ENCODE measurements at places on chromosomes 3 and 15. TPM values are rescaled to one million over a fixed set of nuclear protein-coding genes. Genes with fewer than 3 reads are reported as not detected.

DNA sequence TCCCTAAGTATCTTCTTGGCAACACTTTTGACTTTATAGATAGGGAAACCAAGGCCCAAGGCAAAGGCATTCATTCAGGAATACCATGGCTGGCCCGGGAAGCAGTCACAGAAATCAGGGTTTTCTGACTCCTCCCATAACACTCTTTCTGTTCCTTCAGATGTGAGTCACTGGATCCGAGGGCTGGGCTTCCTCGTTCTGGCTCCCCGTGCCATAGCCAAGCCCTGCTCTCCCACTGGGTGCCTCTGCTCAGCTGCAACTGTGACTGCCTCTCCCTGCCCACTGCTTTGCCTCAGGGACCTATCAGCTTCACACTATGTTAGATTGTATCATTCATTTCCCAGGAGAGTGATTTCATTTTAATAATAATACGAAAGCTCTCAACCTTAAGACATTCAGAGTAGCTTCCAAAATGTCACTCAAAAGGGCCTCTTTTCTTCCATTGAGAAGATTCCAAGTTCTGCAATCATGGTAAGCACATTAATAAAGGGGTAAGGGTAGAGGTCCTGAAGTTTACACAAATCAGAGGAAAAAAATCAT lies 50.2 kb downstream of the GABRB3 start:
- no peak for DNase-seq

The CLDN1 gene
- polyA plus RNA-seq, result 1.3 TPM

- no peak for DNase-seq
Observed at GRCh38 chr3:59334585-59334984, 284.8 kb upstream of the CFAP20DC start.

The IGSF11 gene
- polyA plus RNA-seq, result 2.7 TPM
